Esophagus squamous epithelium (tissue), 5 donors: ENCODE measurements at places on chromosomes 11 and 22.

DNA sequence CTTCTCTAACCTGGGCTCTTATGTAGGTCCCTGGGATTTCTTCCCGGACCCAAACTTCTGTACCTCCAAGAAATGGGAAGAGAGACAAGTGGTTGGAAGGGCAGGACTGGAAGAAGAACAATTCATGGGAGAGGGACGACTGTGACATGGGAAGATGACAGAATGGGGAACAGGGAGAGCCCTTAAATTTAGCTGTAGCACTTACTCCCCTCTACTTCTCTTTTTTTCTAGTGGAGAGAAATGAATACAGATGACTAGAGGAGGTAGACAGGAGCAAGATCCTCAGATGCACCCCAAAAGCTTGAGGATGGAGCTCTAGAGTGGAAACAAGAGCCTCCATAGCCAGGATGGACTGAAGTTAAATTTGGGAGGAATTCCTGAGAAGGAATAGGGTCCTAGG, 2.3 kb downstream of the RHOG start:
- DNase-seq, result no peak

DNA sequence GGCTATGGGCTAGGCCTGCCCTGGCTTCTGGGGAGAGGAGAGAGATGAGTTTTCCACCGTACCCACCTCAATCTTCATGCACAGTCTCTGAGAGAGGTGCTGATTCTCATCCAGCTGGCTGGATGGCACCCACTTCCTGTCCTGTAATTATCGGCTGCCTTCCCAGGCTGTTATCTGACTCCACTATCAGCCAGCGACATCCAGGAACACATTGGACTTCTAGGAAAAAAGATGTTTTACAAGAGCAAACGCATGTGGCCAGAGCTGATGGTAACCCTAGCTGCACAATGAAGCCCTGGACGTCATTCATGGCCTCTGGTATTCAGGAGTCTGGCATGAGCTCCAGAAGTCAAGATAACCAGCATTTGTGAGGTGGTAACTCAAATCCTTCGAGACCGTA, 137.4 kb downstream of the EHF start:
- DNase-seq, result no peak

DNA sequence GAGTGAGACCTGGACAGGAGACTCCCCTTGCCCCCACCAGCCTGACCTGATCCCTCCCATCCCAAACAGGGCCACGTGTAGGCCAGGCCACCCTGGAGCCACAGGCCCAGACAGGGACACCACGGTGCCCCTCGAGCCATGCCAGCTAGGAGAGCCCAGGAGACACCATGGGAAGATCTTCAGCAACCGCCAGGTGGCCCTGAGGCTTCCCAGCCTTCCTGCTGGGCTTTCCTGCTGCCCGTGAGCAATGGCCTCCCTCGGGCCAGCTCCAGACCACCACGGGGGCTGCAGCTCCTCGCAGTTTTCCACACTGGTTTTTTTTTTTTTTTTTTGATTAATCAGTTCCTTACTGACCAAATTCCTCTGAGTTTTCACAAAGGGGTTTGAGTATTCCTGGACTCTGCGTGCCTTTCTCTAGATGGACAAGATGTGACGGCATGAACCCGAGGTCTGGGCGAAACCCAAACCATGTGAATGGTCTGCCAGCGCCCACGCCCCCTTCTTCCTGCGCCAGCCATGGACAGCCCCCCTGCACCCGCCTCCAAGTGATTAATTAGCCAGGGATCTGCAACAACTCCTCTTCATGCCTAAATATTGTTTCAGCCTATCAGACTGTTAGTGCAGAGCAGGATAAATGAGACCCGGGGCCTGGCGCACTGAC, 40.9 kb downstream of the TBX1 start:
- DNase-seq, result no peak

- DNase-seq, result no peak
Observed at GRCh38 chr22:32202539-32203180, 2.2 kb downstream of the RFPL2 start.

DNA sequence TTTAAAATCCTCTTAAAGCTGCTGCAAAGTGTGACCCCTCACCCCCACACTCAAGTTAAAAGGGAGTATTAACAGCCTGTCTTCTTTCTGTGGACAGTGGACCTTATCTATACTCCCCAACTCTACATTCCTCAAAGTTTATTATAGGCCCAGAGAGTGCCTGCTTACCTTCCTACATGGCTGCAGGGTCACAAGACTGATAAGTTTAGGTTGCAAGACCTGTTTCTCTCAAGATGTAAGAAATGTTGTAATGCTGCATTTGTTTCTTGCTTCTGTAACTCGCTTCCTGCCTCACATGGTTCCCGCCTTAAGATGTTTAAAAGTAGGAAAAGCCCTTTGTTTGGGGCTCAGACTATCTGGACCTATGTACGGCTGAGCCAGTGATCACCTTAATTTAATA, 10.1 kb upstream of the NXPE1 start:
- no peak for DNase-seq

GRCh38 chr11:120344302-120345004, 8.2 kb downstream of the ARHGEF12 start:
- DNase-seq, result no peak

DNA sequence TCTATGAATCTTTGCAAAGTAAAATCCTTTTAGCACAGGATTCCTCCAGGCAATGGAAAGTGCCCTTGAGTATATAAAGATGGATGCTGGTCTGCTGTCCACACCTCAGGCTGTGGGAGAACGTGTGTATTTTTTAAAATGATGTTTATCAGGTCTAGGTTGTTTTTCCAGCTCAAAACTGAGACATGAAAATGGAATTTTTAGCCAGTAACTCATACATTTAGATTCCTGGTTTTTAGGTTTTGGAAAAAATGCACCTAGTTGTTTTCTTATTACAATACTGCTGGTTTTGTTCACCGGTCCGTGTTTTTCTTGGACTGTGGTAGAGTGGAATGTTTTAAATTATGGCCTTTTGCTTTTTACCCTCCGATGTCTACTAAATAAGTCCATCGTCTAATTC, 554.7 kb downstream of the SOX6 start:
- no peak for DNase-seq

DNA sequence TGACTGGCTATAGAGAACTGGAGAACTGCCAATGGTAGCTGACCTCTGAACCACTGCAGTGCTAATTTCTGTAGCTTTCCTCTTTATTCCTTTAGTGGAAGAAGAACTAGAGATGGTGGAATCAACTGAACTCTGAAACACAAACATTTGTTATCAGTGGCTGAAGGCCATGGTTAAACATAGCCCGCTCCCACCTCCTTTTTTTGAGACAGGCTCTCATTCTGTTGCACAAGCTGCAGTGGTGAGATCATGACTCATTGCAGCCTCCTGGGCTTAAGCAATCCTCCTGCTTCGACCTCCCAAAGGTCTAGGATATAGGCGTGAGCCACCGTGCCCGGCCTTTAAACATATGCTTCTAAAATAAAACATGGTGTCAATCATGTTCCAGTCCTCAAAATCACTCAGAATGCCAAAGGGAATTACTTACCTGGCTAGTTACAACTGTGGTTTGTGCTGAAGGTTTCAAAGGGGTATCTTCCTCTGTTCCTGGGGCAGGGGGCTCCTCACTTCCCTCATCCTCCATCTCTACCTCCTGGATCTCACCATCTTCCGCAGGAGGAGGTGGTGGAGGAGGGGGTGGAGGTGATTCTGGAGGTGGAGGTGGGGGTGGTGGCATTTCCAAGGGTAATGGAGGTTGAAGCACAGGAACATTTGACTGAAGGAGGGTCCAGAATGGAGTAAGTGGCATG, 9.0 kb upstream of the AGBL2 start:
- no peak for DNase-seq

DNA sequence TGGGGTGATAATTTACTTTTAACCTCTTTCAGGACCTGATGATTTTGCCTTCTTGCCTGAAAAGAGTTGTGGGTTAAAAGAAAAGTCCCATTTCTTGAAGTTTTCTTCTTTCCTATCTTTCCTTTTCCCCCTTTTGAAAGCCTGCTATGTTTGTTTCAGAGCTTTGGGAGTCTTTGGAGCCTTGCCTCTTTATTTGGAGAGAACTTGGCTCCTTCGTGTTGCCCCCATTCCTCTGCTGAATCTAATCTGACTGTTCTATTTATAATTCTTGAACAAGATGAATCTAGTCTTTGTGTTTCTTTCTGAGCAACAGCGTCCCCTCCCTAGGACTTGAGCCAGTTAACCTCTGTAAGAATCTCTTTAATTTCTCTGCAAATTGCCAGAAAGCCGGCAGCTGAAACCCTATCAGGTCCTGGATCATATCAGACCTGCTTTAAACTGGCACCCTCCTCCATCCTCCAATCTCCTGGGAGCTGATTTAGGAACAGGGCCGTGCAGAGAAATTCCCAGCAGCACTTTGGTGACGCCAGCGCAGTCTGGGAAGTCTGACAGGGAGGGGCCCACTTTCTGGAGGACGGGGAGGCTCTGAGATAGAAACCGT, 289.1 kb upstream of the SORL1-AS1 start:
- DNase-seq, result no peak

DNA sequence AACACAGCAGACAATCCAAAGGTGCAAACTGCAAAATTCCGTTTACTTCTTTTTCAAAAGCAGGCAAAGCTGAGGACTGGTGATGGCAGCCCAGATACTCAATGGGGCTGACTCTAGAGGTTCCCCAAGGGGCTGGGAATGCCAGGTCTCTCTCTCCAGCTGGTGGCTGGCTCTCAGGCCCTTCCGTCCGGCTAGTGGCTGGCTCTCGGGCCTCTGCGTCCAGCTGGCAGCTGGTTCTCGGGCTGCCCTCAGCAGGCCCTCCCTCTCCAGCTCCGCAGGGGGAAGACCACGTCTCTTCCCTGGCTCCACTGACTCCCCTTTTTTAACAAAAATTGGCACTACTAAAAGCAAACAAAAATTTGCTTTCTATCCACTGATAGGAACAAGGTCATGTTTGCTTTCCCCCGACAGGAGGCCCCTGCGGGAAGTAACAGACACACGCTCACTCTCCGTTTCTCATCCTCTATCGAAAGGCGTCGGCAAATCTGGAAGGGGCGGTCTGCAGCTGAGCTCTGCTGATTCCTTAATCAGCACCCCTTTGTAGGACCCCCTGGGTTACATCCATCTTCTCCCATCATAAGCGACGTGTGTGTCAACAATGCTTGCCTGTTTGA, 381.4 kb downstream of the BRD1 start:
- DNase-seq, result no peak

DNA sequence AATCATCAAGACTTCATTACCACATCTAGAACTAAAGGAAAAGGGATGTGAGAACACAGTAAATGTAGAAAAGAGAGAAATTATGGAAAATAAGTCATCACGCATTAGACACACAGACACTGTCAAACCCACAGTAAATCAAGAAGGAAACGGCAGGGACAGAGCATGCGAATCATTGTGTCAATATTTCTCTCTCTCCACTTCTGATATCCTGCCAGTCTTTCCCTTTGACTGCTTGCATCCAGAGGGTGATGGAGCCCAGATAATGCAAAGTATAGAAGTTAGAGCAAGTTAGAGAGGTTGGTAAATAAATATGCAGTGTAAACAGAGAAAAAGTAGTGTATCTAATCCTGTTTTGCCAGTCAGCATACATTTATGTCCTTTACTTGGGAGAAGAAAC, 706.8 kb upstream of the ANO3 start:
- no peak for DNase-seq

DNA sequence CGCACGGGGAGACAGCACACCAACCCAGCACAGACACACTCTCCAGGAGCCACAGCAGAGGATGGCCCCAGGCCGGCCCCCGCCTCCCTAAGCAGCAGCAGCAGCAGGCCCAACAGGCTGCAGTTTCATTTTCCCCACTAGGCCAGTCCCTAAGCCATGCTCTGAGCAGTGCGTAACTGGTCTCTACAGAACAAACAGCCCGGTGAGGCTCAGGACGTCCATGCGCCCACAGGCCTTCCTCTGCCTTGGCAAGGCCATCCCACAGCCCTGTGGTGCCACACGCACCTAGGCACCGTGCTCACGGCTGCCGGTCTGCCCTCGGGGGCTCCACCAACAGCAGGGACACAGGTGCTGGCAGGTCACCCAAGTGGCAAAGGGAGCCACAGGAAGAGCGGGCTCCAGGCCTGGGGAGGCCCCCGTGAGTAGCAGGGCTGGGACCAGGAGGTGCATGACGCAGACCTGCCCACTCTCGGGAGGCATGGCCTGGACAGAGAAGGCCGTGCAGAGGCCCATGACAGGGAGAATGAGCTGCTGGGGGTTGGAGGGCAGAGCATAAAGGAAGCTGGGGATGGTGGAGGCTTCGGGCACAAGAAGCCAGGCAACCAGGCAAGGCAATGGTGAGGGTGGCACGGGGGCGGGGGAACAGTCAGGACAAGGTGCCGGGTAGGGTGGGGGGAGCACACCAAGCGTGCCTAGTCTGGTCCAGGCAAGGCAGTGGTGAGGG, 1.4 kb upstream of the MOB2 start:
- DNase-seq, result no peak
